CD4-positive, alpha-beta T cell treated with Interleukin-2 at 100 ng/mL for 4 hours (primary cell): ENCODE measurements at places on chromosomes 1 and 21.
A peak's percentile ranks its signal among the peaks of the same experiment; 100 is the strongest.

- DNase-seq = no peak
These were observed 535 bp downstream of the SETD4 start for GRCh38 chr21:36059823-36060158.

GRCh38 chr1:208581209-208581608, 337.0 kb upstream of the PLXNA2 start:
- no peak for DNase-seq

GRCh38 chr1:125065821-125066180, 3881.0 kb downstream of the SRGAP2C start:
- DNase-seq = no peak

- no peak for DNase-seq
These were observed 53.9 kb upstream of the LBR start for GRCh38 chr1:225481738-225482137.

DNA sequence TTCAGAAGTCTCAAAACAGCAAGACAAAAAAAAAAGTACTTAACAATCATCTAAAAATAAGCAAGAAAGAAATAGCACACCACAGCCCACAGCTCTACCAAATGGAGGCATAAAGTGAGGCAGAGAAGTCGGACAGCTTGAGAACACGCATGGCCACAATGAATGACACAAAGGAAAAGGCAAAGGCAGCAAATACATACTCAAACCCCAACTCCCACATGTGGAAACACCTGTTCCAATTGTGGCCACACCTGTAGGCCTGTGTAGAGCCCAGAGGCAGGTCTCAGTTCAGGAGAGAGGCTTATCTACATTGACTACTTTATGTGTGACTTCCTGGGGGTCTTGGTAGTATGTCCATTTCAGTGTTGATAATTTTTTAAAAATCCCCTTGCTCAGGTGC, 543.5 kb downstream of the LMO4 start:
- no peak for DNase-seq

- no peak for DNase-seq
These were observed at the start of gene SPRR3 for GRCh38 chr1:153001382-153001781. TSS of gene SPRR3 (plus strand) at chr1:153001749. CDS start at chr1:153003021, 1,272 bp downstream.

- no peak for DNase-seq
These were observed 94.4 kb downstream of the SLC45A1 start for GRCh38 chr1:8412183-8412831.

- peak; percentile 46 for DNase-seq
These were observed at the start of gene SAMD13 for GRCh38 chr1:84301004-84301784. TSS of gene SAMD13 (plus strand) at chr1:84301708. CDS start at chr1:84303235, 1,527 bp downstream.

- no peak for DNase-seq
These were observed 14.3 kb upstream of the PROK1 start for GRCh38 chr1:110436635-110437034.

GRCh38 chr1:48756683-48757316, 19.9 kb downstream of the BEND5 start:
- no peak for DNase-seq

DNA sequence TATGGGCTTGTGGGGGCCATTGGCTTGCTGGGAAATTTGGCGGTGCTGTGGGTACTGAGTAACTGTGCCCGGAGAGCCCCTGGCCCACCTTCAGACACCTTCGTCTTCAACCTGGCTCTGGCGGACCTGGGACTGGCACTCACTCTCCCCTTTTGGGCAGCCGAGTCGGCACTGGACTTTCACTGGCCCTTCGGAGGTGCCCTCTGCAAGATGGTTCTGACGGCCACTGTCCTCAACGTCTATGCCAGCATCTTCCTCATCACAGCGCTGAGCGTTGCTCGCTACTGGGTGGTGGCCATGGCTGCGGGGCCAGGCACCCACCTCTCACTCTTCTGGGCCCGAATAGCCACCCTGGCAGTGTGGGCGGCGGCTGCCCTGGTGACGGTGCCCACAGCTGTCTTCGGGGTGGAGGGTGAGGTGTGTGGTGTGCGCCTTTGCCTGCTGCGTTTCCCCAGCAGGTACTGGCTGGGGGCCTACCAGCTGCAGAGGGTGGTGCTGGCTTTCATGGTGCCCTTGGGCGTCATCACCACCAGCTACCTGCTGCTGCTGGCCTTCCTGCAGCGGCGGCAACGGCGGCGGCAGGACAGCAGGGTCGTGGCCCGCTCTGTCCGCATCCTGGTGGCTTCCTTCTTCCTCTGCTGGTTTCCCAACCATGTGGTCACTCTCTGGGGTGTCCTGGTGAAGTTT, 550 bp downstream of the RXFP4 start:
- DNase-seq = no peak

- DNase-seq = no peak
These were observed 17.2 kb upstream of the RAB29 start for GRCh38 chr1:205792481-205792881.

DNA sequence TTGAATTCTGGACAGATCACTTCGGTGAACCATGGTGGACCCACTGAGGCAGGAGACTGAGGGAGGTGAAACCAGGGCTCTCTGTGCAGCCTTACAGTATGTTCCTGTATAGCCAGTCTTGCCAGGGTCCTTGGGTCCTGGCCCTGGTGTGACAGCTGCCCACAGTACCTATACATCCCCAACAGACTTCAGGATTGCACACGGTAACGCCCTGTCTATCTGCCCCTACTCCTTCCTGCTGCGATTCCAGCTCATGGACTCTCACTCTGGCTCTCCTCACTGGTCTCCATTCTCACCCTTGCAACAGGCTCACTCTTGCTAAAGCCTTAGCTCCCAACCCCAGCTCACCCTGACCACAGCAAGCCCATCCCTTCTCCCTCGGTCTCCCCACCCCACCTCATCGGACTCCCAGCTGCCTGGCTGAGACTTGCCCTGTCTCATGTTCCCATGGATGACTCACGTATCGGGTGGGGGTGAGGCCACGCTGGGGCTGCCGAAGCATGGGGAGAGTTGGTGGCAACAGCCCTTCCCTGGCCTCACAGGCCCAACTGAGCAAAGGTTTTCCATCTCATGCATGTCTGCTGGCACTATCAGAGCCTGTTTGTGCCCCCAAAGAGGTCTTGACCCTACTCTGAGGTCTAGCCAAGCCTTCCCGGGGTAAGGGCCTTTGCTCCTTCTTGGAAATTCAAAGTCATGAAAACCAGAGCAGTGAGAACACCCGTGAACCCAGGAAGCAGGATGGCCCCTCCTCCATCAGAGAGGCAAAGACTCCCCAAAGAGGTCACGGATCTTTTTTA, 7.1 kb downstream of the PHLDA3 start:
- DNase-seq = no peak

DNA sequence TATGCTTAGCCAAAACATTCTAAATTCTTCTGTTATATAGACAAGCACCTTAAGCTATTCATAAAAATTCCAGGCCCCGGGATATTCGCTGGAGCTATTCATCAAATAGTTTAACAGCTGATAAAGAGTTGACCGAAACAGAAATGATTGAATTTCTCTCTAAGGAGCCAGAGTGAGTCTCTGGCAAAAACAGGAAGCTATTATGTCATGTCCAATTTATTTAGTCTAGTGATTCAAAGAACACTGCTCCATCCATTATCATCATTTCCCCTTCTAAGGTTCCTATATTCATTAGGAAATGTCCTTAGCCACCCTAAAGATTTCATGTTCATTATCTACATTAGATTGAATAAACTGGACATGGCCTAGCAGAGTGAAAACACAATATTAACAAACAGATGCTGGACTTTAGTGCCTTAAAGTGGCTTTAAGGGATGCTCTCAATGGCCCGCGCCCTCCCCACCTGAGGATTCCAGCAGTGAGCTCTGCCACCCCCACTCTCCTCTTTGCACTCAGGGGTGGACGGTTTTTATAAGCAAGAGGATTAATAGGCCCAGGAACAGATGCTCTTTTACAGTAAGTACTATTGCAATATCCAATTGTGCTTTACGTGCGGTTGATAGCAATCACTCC, 122.1 kb upstream of the RGS1 start:
- no peak for DNase-seq

DNA sequence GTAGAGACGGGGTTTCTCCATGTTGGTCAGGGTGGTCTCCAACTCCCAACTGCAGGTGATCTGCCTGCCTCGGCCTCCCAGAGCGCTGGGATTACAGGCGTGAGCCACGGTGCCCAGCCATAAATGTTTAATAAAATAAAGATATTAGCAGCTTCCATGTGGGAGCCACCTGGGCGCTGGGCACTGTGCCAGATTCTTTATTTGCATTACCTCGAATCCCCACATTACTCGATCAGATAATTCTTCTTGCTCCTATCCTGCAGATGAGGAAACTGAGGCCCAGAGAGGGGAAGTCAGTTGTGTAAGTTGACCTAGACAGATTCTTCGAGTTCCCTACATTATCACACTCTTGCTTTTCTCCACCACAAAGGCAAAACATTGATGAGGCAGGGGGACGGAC, 24.9 kb upstream of the TENT5B start:
- DNase-seq = no peak

GRCh38 chr1:66654643-66655042, 97.6 kb upstream of the DYNLT5 start:
- no peak for DNase-seq
